Eye (tissue), 1 donor: ENCODE measurements at places on chromosomes 6 and 20.

- DNase-seq, result no peak
These were observed 71.2 kb downstream of the ABHD12 start for GRCh38 chr20:25319241-25320034.

- peak; percentile 37 for DNase-seq
These were observed 20.6 kb upstream of the ZBTB24 start for GRCh38 chr6:109503327-109504224.

- DNase-seq, result no peak
These were observed 33.2 kb downstream of the AAR2 start for GRCh38 chr20:36269507-36269906.

DNA sequence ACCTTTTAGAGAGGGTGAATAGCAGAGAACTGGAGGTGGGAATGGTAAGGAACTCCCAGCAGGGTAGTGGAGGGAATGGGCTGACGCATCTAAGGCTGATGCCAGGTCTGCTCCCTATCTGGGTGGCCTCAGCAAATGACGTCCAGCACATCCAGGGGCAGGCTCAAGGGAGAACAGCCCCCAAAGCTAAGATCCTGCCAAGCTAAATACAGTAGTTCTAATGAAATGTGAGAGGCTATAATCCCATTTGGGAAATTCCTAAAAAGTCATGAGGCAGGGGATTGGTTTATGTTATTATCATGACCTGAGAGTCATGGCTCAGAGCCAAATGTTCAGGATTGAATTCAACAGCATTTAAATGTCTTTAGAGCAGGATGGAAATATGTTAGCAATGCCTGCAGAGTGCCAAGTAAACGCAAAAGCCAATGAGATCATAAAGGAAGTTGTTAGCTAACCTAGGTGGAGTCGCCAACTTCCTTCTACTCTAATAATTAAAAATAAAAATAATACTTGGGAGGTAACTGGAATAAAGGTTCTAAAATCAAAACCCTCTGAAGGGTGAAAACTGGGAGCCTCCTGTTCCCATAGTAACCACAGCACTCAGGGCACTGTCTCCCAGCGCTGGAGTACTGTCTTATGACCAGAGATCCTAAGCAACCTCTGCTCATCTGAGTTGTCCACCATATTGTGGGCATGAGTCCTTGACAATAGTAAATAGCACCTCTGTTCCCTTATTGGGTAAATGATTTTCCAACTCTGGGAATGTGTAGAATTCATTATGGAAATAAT is 34.8 kb downstream of the IYD start:
- peak; percentile 89 for DNase-seq

GRCh38 chr20:36642136-36642535 is 3.9 kb downstream of the SLA2 start:
- DNase-seq, result no peak

- peak; percentile 85 for DNase-seq
These were observed 84.4 kb downstream of the SYNE1 start for GRCh38 chr6:152552616-152553209.

GRCh38 chr20:61925555-61926252 is 140.0 kb downstream of the TAF4 start:
- DNase-seq, result no peak

DNA sequence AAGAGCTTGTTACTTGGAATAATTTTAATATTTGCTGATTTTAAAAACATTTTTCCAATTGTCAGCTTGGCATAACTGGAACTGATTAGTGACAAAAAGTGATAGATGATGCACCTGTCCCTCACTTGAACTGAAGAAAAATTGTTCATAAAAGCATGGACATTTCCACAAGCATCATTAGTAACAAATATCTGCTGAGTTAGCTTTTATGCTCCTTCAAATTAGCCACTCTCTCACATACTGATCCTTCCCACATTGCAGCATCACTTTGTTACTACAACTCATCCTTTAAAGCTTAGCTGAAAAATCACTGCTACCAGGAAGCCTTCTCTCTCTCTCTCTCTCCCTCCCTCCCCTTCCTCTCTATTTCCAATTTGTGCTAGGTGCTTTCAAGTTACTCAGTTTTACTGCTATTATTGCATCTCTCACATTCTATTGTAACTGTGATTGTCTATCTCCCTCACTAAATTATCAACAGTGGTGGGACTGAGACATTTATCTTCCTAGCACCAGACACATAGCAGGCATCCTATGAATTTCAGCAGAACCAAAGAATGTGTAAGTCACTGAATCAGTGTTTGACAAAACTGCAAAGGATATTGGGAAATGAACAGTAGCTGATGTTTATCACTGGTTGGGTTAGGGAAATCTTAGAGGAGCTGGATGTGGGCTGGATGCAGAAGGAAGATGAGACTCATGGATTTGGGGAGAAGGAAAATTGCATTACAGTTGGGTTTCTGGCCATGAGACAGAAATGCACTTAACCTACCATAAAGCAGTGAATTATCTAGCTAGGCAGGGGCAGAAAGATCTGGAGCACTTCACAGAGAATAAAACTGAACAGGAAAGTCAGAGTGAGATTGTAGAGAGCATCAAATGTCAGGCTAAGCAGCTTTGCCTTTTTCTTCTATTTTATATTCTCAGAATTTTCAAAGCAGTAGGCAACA is 128.4 kb upstream of the PLN start:
- no peak for DNase-seq
